Kidney (tissue), 22 donors: ENCODE measurements at places on chromosomes 6 and 20.

GRCh38 chr6:144612811-144613210 lies 327.7 kb downstream of the UTRN start:
- no peak for DNase-seq

DNA sequence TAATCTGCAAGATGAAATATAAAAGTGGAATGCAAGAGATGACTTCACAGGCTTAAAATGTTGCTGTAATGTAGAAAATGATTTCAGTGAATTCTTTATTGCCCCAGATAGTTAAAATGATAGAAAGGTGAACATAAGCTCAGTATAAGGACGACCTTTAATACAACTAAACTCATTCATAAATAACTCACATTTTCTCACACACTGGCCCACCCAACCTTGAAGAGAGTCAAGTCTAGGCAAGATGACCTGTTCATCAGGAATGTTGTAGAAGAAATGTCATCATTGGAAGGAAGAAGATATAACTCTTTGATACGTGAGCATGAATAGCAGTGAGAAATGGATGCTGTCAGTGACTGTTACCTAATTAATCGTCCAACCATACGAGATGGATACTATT lies 111.1 kb upstream of the SASH1 start:
- no peak for DNase-seq

DNA sequence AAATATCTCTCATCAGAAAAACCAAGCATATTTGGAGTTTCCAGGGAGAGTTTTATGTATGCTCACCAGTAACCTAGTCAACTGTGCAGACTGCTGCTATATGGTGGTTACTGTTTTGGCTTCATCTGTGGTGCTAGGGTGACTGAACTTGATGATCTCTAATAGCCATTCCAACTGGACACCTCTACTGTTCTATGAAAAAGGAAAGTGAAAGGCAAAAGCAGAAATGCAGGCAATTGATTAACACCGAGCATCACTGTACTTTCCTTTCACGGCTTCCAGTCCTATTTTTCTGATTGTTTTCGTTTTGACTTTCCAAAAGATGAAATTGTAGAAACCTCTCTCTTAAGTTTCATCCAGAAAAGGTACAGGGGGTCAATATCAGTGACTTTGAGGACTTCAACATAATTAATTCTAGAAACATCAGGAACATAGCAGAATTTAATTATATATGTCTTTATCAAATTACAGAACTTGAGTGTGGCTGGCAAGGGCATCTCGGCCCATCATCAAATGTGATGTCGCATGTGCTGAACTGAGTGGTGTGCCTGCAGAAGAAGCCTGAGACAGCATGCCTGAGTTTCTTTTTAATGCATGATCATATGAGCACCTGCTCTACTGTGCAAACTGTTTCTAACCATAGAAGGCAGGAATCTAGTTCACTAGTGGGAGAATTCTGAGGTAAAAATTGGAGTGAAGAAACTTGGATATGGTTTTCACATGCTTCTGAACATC lies 464.3 kb upstream of the FLRT3 start:
- DNase-seq = no peak

DNA sequence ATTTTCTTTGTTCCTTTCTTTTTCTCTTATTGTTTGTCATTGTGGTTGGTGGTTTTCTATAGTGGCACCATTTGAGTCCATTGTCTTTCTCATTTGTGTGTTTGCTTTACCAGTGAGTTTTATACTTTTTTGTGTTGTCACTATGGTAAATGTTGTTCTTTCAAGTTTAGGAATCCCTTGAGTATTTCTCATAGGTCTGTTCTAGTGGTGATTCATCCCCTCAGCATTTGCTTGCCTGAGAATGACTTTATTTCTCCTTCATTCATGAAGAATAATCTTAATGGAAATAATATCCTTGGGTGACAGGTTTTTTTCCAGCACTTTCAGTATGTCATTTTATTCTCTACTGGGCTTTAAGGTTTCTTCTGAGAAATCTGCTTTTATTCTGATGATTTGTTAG lies 209.2 kb upstream of the ASCC3 start:
- no peak for DNase-seq

DNA sequence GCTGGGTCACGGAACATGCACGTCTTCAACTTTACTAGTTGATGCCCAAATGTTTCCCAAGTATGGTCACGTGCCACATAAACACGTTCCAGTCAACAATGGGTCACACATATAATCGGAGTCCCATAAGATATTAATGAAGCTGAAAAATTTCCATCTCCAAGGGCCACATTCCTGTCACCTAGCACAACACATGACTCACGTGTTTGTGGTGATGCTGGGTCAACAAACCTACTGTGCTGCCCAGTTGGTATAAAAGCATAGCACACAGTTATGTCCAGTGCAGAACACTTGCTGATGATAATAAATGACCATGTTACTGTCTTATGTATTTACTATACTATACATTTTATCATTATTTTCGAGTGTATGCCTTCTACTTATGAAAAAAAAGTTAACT lies 68.0 kb upstream of the INSM1 start:
- no peak for DNase-seq

GRCh38 chr6:97195117-97195516 lies 87.9 kb downstream of the MMS22L start:
- no peak for DNase-seq

- DNase-seq = no peak
These were observed 15.3 kb downstream of the PMEPA1 start for GRCh38 chr20:57694481-57694880.

DNA sequence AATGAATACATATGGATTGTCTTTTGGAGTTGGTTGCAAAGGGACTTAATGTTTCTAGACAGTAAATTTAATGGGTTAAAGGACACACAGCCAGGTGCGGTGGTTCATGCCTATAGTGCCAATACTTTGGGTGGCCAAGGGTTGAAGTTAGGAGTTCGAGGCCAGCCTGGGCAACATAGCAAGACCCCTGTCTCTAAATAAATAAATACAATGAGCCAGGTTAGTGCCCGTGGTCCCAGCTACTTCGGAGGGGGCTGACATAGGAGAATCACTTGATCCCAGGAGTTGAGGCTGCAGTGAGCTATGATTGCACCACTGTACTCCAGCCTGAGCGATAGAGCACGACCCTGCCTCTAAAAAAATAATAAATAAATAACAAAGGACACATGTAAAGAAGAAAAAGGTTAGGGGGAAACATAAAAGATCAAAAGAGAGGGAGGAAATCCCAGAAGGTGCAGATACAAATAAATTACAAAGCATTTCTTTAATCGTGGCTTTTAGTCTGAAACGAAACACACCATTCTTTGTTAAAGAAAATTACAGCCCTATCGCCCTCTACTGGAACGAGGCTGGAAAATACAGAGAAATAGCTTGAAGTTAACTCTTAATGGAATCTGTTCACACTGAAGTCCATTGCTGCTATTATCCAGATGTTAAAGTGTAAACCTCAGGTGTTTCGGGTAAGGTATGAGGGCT lies 42.6 kb upstream of the SCML4 start:
- DNase-seq = peak; percentile 83

DNA sequence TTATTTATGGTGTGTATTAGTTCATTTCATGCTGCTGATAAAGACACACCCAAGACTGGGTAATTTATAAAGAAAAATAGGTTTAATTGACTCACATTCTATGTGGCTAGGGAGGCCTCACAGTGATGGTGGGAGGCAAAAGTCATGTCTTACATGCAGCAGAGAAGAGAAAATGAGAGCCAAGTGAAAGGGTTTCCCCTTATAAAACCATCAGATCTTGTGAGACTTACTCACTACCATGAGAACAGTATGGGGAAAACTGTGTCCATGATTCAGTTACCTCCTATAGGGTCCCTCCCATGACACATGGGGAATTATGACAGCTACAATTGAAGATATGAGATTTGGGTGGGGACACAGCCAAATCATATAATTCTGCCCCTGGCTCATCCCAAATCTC lies 150.0 kb upstream of the AHI1 start:
- DNase-seq = no peak

- no peak for DNase-seq
These were observed 5.6 kb upstream of the KCNK16 start for GRCh38 chr6:39328066-39328465.

GRCh38 chr6:121748850-121749249 lies 313.4 kb downstream of the GJA1 start:
- DNase-seq = no peak

- peak; percentile 72 for DNase-seq
These were observed 37.8 kb downstream of the HFE start for GRCh38 chr6:26124781-26125685.
